ENCODE measurements at places on chromosomes 7 and 10.
A peak's percentile ranks its signal among the peaks of the same experiment; 100 is the strongest.

- DNase-seq: peak; percentile 48
Observed at GRCh38 chr10:113060201-113061053, 110.4 kb downstream of the TCF7L2 start.

DNA sequence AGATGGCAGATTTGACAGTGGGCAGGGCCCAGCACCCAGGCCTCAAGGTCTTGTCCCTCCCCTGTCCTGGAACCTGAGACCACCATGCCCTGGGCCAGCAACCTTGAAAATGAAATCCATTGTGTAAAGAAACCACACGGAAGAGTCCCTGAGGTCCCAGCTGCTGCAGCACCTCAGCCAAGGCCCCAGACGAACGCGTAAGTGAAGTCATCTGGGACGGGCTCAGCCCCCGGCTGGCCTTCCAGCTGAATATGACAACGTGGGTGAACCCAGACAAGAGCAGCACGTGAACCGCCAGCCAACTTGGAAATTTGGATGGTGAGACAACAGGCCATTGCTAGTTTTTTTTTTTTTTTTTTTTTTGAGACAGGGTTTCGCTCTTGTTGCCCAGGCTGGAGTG, 70.3 kb downstream of the CYTH3 start:
- DNase-seq: peak; percentile 48

- DNase-seq: no peak
Observed at GRCh38 chr7:156466272-156466671, 174.3 kb upstream of the RNF32 start.

DNA sequence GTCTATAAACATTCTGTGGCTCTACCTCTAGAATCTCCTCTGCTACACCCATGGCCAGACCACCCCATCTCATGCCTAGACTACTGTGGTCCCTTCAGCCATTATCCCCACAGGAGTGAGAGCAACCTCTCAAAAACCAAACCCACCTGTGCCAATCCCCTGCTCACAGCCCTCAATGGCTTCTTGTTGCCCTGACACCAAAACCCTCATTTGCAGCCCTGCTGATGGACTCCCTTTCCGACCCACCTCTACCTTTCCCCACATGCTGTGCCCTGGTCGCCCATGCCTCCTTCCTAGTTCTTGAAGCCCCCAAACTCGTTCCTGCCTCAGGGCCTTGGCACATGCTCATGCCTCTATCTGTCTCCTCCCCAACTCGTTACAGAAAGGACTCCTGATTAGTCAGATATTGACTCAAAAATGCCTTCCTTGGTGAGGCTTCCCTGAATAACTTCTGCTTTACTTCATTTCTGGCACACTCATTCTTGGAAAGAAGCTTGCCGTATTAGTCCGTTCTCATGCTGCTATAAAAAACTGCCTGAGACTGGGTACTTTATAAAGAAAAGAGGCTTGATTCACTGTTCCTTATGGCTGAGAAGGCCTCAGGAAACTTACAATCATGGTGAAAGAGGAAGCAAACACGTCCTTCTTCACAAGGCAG, 104.2 kb downstream of the TEX36 start:
- no peak for DNase-seq

DNA sequence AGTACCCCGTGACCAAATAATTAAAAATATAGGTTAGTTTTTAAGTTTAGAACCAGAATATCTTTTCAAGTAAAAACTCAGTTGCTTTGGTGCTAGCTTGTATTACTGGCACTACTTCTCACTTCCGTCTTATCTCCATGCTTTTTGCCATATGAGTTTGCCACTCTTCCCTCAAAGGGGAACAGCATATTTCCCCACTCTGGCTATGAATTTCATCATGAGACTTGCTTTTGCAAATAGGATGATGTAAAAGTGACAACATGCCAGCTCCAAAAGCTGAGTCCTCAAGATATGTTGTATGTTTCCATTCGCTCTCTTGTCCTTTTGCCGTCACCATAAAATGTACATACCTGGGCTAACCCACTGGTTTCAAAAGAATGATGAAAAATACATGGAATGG, 178.1 kb upstream of the SEMA3A start:
- no peak for DNase-seq
